ENCODE measurements at places on chromosomes 5 and 9.

- no peak for DNase-seq
Measured at GRCh38 chr9:10661994-10662393, 49.2 kb upstream of the PTPRD start.

DNA sequence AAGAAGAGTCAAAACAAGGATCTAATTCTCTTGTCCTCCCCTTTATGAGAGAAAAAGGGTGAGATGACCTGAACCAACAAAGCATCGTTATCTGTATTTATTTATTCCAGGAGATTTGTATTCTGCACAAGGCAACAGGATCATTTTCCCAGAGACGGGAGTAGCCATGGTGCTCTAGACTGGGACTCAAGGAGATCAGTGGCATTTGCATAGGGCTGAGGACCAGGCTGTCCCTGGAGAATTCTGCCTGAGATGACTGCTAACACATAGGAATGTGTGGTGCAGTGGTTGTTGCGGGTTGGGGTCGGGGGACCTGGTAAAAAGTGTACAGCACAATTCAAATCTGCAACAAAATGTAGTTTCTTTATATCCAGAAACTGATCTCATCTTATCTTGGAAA lies 22.3 kb upstream of the ZNF474 start:
- no peak for DNase-seq

GRCh38 chr9:75636427-75637045 lies 253.9 kb upstream of the PCSK5 start:
- DNase-seq = no peak

GRCh38 chr9:90860826-90861225 lies 59.2 kb downstream of the SYK start:
- DNase-seq = no peak

All from NCI-H1092 treated with DMSO at 0.1 percent for 48 hours (cell line).